ENCODE measurements at places on chromosomes 3 and 15. TPM values are rescaled to one million over a fixed set of nuclear protein-coding genes. Genes with fewer than 3 reads are reported as not detected.

ERICH6 gene
- total RNA-seq, result not detected

VEPH1 gene
- total RNA-seq, result 11.7 TPM

GOLGA8Q gene
- total RNA-seq, result 3.3 TPM

TGM5 gene
- total RNA-seq, result 5.0 TPM

SELENOT gene
- total RNA-seq, result 129 TPM

ZMAT3 gene
- total RNA-seq, result 8.1 TPM

DNA sequence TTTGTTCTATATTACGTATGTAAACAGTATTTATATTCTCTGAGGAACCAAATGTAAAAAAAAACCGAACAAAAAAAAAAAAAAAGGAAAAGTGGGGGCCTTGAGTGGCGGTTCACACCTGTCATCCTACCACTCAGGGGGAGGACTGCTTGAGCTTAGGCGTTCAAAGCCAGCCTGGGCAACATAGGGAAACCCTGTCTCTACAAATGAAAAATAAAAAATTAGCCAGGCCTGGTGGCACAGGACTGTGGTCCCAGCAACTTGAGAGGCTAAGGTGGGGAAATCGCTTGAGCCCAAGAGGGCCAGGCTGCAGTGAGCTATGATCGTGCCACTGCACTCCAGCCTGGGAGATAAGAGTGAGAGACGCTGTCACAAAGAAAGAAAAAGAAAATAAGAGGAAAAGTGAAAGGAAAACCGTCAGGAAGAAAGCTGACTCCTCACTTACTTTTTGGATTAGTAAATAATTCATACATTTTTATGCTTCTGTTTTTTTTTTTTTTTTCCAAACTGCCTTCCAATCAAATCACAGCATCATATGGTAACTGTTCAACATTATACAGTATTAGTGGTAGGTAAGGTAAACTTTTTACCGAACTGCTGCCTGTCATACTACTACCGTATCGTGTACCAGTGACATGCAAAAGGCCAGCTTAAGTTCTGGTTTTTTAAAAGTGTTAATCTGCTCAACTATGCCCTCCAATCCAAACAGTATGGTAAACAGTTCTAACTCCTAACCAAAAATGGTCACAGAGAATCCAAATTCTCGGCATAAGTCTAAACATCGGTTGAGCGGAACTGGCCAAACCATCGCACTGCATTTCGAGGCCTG is 1.2 kb downstream of the PHC3 start:
- DNase-seq, result no peak

DNA sequence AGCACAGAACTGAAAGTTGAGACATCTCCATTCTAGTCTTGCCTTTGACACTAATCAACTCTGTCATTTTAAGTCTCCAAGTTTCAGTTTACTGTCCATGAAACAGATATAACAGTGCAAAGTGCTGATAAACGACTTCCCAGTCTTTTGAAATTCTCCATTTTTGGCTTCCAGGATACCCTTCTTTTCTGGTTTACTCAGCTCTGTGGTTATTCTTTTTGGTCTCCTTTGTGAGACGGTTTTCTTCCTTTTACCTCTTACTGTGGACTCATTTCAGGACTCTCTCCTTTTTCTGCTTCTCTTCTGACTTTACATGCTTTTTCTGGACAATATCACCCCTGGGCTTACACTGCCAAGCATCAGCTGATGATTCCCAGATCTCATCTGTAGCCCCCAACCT is 18.9 kb downstream of the SST start:
- DNase-seq, result no peak

DNA sequence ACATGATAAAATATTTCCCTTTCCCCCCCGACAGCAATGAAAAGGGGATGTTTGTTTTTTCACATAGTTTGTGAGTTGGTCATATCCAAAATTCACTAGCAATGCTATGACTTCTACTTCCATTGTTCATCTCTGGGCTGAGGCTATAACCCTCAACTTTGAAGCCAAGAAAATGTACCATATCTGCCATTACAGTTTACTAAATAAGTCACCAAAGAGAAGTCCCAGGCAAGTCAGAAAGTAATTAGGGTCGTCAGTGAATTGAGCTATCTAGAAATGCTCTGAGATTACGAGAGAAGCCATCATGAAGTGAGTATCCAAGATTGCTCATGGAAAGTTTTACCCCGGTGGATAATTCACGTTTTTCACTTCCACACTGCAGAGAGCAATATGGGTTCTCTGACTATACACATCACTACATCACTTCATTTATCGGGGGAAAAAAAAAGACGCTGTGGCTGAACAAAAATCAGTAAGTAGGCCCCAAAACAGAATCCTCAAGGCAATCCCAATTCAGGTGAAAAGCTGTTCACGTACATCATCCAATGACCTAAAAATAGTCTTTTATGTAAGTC is 1.4 kb downstream of the PEAK1 start:
- DNase-seq, result no peak

- DNase-seq, result no peak
Observed at GRCh38 chr3:41267975-41268640, 68.8 kb downstream of the CTNNB1 start.

GRCh38 chr3:12081826-12082225 is 76.9 kb downstream of the TIMP4 start:
- DNase-seq, result no peak

Measured in omental fat pad (tissue), 4 donors.